ENCODE measurements at places on chromosomes 3 and 15. TPM values are rescaled to one million over a fixed set of nuclear protein-coding genes. Genes with fewer than 3 reads are reported as not detected.
A peak's percentile ranks its signal among the peaks of the same experiment; 100 is the strongest.

Gene CTXN2
- 0.06 TPM for total RNA-seq

Gene SAMD7
- not detected for total RNA-seq

Gene OR5K2
- total RNA-seq = not detected

Gene NR1D2
- 51.8 TPM for total RNA-seq

Gene ITGB5
- 257 TPM for total RNA-seq

Gene CFAP161
- 0.17 TPM for total RNA-seq

DNA sequence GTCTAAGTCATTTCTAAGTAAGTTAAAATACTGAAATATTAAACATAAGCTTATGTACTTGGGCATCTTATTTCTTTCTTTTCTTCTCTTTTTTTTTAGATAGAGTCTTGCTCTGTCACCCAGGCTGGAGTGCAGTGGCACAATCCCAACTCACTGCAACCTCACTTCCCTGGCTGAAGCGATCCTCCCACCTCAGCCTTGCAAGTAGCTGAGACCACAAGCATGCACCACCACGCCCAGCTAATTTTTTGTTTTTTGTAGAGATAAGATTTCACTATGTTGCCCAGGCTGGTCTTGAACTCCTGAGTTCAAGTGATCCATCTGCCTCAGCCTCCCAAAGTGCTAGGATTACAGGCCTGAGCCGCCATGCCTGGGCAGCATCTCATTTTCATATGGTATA lies 16.0 kb upstream of the ZNF710 start:
- no peak for DNase-seq

DNA sequence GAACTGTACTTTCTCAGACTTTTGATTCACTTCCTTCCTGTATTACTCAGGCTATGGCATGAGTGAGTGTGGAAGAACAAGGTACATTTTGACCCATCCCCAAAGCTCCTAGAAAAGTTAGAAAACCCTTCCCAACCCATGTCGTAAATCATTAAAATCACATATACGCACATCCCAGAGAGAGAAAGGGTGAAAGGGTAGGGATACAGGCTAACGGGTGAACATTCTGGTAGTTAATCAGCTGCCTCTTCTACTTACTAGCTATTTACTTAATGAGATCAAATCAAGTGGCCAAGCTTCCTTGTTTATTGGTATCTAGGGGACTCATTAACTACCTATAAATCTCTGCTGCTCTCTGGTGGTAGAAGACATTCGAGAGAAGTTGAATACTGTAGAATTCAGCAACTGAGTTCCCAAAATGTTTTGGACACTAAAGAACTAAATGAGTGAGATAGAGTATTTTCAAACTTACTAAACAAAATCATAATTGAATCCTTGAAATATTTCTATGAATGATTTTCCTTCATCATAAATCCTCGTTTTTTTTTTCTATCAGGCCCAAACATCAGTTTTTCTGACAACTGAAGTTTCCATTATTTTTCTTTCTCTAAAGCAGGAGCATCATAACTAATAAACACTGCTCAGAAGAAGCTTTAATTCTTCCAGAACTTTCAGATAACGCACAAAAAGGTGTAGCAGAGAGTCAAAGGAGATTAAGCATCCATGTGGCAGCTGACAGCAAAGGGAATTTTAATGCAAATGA lies 124.2 kb downstream of the IMPG2 start:
- DNase-seq = no peak

DNA sequence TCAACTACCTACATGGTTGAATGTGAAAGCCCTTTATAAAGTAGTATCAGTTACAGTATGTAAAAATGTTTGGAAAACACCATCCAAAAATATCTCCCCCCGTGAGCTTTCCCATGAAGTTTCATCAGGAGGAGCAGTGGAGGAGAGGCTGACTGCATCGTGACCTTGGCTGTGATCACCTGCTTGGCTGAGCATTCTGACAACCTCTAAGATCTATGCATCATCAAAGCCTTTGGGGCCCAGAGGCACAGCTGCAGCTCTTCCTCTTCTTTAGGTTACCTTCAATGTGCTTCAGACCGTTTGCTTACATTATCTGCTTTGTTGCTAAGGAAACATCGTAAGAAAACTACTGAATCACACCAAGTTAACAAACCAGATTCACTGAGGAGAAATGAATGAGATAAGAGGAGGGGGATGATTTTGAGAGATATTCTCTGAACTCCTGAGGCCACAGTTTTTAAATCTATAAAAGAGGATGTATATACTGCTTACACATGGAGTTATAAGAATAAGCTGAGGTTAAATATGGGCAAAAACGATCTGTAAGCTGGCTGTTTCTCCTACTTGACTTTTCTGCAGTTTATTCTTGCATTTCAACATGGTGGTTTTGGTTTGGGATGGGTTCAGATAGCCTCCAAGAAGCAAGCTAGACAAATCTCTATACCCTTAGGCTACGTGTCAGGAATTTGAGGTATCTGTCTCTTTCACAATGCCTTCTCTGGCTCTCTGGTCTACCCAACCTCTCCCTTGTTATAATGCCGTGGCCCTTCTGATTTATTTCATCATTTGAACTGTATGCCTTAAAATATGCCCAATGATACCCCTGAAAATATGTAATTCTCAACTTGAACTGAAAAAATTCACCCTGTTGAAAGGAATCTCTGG lies 4.0 kb downstream of the GCSAM start:
- DNase-seq = no peak

GRCh38 chr3:100813828-100814227 lies 104.5 kb downstream of the TFG start:
- no peak for DNase-seq

DNA sequence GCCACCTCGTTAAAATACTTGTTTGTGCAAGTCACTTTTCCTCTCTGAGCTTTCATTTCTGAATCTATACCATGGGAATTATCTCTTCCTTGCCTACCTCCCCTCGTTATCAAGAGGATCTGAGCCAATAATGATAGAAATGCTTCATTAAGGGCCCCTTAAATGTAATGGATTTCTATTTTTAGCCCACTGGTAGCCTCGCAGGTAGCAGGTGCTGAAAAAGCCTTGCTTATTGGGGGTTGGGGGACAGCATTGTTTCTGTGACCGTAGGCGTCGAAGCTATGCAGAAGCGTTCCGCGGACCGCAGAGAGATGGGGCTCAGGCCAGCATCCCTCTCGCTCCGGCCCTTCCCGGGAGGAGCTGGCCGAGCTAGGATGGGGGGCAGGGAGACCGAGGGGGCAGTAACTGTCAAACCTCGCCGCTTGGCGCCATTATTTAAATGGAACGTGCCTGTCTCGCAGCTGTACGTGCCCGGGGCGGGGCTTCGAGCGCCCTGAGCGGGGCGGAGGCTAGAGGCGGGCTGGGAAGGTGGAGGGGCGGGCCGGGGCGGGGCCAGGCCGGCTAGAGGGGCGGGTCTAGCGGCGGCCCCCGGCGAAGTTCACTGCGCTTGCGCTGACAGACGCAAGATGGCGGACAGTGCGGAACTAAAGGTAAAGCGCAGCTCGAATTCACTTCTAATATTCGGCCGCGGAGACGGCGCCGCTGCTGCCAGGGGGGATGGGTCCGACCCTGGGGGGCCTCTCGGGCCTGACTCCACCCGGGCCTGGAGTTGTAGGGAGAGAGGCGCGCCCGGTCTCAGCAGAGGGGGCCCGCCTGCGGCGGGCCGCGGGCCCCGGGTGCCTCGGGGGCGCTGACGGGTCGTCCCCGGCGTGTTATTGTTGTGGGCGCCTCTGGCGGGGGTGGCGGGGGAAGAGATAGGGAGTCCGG lies at the start of gene PIAS1:
PIAS1 (plus strand) TSS at position 615 of the 927 bp plus-strand sequence; CDS start at position 627, 12 bp downstream.
- DNase-seq = peak; percentile 94

GRCh38 chr3:64674591-64675076 lies 13.2 kb downstream of the ADAMTS9 start:
- no peak for DNase-seq

DNA sequence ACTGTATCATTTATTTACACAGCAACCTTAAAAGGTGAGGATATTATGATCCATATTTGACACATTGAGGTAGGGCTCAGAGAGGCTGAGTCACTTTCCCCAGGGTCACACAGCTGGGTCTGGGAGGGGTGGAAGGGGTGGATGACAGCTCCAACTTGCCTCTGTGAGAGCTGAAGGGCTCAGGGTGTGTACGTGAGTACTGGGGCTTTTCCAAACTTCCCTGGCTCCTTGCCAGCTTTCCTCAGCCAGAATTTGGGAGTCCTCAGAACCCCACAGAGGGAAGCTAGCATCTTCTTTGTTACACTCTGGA lies 58.3 kb upstream of the SLC6A11 start:
- DNase-seq = no peak

DNA sequence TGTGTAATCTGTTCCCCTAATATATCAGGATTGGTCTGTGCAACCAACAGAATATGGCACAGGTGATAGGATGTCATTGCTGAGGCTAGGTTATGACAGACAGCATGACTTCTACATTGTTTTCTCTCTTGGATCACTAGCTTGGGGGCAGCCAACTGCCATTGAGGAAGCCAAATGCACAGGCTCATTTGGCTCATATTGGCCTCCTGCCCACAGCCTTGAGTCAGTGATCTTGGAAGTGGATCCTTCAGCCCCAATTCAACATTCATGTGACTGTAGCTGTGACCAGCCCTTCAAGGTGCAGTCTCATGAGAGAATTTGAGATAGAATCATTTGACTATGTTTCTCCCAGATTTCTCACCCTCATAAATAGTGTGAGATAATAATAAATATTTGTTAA lies 675.6 kb downstream of the GRM7 start:
- DNase-seq = no peak

DNA sequence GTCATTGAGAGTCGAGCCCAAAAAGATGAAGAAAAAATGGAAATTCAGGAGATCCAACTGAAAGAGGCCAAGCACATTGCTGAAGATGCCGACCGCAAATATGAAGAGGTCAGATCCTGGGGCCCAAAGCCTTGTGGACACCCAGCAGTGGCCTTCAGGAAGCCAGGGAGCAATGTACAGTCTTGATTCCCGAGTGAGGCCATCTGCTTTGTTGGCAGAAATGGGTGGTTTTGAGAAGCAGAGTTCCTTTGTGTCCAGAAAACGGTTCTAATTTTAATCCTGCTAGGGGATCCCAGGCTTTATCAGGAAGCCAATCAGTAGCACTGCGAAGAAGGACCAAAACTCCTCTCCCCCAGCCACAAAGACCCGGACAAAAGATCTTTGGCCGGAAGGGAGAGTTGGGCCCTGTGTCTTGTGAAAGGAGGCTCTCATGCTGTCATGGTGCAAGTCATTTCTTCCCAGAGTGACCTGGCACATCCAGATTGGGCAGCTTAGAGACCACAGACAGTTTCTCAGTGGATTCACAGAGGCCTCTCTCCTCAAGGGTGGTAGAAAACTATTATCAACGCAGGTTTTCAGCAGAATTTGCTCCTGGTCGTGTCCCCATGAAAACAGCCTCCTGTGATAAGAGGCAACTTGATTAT lies 17.1 kb downstream of the TPM1 start:
- no peak for DNase-seq

DNA sequence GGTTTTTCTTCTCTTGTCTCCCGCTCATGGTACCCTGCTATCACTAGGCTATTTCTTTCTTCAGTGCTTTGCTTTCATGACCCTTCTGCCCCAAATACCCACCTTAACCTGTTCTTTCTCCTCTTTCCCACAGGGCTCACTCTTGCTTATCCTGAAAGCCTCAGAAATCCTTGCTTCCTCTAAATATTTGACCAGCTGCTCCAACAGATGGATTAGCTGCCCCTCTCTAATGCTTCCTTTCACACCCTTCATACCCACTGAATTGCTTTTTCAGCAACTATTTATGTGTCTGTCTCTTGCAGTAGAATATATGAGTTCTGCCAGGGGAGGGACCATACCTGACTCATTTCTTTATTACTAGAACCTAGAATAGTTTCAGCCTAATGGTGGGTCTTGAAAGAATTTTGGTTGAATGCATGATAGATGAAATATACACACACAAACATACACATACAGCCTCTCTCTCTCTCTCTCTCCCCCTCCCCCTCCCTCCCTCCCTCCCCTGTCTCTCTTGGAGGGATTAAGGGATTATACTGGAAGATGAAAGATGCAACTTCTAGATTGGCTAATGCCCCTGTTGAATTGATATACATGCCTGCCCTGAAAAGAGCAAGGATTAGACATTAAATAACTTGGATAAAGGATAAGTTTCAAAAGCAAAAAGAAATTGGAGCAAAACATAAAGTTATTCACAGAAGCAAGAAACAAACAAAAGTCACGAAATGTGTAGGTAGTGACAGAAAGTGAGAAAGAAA lies 95.0 kb upstream of the GADL1 start:
- no peak for DNase-seq

DNA sequence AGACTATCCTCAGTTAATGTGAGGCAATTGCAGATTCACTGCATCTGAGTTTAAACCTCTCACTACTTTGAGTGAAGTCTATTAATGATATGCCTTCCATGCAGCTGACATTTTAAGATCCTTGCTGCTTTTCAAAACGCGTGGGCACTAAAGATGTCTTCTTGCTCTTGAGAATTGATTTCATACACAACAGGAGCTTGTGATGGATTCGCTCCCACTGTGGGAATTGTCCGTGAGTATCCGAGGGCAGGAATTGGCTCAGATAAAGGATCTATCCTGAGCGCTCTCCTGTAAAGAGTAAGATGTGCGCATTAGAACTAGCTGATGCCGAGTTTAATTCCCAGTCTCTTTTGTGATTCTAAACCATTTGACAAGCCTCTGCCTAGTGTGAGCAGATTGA lies 167.9 kb downstream of the ROBO2 start:
- no peak for DNase-seq

- DNase-seq = no peak
Observed at GRCh38 chr15:36936613-36937012, 163.7 kb downstream of the MEIS2 start.

GRCh38 chr3:18483226-18483625 lies 58.1 kb upstream of the SATB1 start:
- DNase-seq = no peak

- DNase-seq = no peak
Observed at GRCh38 chr3:194485468-194485880, 1.3 kb downstream of the ATP13A3 start.

GRCh38 chr3:185713015-185713414 lies 111.8 kb downstream of the IGF2BP2 start:
- DNase-seq = no peak

GRCh38 chr15:86317384-86317740 lies 237.7 kb downstream of the AGBL1 start:
- DNase-seq = no peak

GRCh38 chr3:185134509-185134908 lies 18.4 kb downstream of the C3orf70 start:
- DNase-seq = no peak

GRCh38 chr3:172298247-172298646 lies 150.0 kb downstream of the GHSR start:
- DNase-seq = no peak

DNA sequence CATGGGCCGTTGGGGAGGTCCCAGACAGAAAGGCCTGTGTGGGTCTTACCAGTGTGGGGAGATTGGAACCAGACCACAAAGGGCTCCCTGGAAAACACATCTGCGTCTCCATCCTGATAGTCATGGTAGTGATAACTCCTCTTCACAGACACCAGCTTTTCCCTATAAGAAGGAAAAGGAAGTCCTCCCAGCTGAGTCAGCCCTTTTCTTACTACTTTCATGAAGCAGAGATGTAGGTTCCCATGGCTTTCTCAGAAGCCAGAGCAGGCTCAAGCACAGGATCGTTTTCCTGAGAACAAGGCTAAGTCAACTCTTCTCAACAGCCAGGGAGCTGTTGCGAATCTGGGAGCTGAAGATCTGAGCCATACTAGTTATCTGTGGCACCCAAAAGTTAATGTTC lies 6.1 kb downstream of the DNASE1L3 start:
- DNase-seq = no peak

GRCh38 chr3:107973961-107974360 lies 116.9 kb downstream of the CD47 start:
- DNase-seq = no peak

Measured in mucosa of gallbladder (tissue), 1 donor.